ENCODE measurements at places on chromosomes 6 and 20.

DNA sequence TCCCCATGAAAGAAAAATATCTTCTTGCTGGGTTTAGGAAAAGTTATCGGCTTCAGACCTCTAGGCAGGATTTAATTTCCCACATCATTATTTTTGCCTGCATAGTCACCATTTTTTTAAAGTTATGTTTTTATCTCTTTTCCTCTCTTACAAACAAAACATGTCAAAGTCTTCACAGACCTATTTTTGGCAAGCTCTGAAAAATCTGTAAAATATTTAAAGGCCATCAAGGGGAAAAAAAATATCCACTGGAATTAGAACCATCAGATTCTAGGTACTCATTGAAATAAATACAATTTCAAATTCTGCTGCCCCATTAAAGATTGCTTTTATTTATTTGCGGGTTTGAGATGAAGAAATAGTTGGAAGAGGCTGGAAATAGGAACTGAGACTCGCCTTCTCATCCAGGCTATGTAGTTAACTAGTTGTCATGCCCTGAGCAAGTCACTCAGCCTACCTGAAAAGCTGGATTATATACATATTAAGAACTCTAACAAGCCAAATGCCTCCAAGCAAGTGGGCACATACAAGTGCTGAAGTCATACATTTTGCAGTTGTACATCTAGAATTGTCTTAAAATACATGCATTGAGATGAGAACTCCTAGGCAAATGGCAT lies 101.7 kb upstream of the SASH1 start:
- no peak for DNase-seq

DNA sequence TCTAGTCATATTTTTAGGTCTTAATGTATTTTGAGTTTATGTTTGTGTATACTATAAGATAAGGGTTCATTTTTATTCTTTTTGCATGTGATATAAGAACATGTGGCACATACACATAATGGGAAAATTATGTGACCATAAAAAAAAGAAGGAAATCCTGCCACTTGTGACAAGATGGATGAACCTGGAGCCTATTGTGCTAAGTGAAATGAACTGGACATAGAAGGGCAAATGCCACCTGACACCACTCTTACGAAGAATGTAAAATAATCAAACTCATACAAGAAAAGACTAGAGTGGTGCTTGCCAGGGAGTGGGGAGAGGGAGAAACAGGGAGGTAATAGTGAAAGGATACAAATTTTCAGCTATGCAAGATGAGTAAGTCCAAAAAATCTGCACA lies 126.1 kb downstream of the PLEKHG1 start:
- DNase-seq: no peak

- DNase-seq: no peak
Observed at GRCh38 chr6:166500246-166500645, 86.2 kb downstream of the RAMACL start.

- DNase-seq: peak; percentile 48
Observed at GRCh38 chr6:6193221-6193745, 127.2 kb downstream of the F13A1 start.

DNA sequence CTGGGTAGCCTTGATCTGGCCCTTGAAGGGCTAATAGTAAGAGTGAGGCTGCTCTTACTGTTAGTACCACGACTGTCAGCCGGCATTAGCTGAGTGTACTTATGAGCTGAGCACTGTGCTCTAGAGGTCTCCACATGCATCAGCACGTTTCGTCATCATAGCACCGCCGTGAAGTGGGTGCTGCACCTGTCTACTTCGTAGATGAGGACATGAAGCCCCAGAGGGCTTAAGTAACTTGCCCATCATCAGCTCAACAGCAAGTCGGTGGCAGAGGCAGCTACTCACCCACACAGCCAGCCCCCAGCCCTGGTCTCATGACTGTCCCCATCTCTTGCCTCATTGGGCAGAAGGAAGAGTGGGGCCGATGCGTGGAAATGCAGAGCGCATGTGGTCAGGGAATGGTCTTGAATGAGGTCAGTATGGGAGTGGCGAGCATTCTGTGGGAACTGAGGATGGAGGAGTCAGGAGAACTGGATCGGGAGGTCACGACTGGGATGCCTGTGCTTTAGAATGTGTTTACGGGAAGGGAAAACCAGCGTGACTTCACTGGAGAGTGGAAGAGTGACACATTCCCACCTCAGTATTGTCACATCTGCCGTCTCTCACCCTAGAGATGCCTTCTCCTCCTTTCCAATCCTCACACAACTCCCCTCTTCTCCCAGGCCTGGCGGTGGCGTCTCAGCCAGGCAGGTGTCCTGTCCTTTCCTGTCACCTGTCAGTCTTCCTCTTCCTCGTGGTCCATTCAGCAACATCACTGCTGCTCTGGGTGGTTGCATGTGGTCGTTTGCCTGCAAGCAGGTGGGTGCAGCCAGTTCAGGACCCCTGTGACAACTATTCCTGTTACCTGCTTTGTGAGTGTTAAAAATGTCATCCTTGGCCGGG lies 6.0 kb downstream of the SYTL3 start:
- DNase-seq: no peak

DNA sequence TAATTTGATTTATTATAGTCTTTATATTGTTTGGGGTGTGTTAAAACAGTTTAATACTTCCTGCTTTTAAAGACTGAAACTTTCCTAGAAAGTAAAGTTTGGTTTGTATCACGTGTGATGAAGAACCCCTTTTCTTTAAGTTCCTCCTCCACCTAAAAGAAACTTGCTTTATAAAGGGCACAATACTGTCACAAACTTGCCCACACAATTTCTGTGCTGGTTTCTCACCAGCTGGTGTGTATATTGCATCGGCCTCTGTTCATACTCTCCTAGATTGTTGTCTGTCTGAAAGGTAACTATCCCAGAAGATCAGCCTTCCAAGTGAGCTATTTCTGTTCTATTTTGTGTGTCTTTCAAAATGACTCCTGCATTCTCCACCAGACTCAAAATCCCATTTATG lies 46.9 kb downstream of the ANKRD6 start:
- no peak for DNase-seq
